ENCODE measurements at places on chromosomes 1 and 21.

DNA sequence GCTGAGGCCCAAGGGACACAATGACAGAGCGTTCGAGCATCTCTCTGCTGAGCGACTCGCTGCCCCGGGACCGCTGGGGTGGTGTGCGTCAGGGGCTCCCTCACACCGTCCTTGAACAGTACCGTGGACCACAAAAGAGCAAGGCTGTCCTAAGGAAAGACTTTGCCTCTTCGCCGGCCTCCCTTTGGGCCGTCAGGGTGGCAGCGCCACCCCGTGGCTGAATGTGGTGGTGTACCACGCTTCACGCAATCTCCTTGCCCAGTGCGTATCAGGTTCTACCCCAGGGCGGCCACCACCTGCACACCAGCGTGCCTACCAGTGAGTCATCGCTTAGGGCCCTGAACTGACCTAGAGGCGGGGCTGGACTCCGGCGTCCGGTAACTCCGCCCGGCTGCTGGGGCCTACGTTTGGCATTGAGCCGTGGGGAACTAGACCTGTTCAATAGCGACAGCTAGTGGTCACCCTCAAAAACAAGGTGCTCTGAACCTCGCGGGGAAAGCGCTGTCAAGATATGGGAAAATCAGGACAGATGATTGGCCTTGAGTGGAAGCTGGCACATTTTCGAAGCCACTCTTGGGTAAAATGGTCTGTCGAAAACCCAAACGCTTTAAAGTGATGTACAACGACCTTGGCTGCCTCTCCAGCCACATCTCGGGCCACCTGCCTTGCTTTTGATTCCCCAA is 8.1 kb upstream of the TRAF3IP3 start:
- DNase-seq: peak; percentile 70

DNA sequence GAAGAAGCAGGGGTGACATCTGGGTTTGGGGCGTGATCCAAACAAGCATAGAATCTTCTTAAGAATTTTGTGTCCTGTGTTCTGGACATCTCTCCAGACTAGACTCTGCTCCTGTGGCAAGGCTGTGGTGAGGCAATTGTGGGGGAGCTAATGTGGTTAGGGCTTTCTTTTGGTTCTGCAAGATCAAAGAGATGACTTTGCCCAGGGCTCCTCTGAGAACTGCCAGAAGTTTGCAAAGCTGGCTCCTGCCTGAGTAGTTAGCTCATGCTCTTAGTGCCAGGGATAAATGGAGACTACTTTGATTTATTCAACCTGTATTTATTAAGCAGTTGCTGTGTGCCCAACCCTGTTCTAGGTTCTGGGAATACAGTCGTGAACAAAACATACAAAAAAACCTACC is 34.0 kb upstream of the CRNN start:
- DNase-seq: no peak

DNA sequence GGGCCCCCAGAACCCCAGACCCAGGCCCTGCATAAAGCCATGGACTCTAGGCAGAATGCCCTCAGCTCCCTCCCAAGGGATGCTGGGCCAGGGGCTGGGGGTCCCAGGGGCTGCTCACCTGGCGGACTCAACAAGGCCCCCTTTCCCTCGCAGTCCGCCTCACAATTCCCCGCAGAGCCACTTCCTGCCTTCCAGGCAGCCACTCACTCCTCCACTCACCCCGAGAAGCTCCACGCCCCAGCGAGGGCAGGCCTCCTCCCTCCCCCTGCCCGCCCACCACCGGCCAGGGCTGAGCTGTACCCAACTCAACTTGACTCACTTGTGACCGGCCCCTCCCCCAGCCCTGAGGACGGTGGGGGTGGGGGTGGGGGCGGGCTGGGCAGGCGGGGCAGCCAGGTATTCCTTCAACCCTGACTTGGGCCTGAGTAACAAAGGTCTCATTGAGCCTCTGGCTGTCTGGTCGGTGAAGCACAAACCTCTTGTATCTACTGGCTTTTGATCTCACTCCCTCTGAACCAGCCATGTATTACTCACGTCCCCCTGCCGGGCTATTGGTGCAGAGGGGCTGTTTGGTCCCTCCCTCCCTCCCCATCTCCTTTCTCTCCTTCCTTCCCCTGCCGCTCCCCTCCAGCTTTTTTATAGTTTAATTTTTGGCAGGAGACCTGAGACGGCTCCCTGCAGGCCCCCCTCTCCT is 5.9 kb downstream of the BLACAT1 start:
- DNase-seq: peak; percentile 35

DNA sequence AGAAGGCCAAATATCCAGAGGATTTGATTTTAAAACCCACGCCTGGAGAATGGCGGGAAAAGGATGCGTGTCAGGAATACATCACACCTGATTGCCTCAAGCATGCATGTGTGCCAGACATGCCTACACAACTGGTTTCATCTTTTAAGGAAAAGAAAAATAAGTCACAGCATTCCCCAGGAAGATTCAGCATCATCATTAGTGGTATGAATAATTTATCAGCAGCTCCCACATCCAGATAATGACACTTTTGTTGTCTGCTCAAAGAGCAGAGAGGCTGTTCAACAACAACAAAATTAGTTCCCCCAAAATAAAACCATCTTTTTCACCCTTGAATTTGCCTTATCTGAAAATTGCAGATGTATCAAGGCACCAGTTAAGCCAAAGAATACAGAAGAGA is 328.6 kb upstream of the C1orf87 start:
- no peak for DNase-seq

GRCh38 chr1:8871965-8872399 is 6.5 kb downstream of the ENO1 start:
- DNase-seq: no peak

DNA sequence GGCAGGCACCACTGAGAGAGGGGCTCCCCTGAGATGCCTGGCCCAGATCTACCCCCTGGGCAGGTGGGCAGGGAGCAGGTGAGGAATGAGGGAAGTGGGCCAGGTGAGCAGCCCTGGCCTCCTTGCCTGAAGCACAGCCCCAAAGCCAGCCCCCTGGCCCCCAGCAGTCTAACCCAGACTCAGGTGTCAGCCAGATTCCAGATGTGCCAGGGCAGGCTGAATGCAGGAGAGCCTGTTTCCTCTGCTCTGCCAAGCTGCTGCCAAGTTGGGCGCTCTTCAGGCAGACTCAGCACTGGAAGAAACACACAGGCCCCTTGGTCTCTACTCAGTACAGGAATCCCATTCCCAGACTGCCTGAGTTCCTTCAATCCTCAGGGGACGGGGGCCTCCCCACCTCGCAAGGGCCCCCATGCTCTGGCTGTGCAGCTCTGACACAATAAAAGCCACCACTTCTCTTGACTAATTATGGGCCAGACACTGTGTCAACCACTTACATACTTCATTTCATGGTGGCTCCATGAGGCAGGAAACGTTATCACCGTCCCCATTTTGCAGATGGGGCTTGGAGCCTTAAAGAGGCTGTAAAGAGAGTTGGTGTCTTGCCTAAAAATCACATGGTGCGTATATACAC is 20.4 kb downstream of the ARHGEF19 start:
- no peak for DNase-seq

DNA sequence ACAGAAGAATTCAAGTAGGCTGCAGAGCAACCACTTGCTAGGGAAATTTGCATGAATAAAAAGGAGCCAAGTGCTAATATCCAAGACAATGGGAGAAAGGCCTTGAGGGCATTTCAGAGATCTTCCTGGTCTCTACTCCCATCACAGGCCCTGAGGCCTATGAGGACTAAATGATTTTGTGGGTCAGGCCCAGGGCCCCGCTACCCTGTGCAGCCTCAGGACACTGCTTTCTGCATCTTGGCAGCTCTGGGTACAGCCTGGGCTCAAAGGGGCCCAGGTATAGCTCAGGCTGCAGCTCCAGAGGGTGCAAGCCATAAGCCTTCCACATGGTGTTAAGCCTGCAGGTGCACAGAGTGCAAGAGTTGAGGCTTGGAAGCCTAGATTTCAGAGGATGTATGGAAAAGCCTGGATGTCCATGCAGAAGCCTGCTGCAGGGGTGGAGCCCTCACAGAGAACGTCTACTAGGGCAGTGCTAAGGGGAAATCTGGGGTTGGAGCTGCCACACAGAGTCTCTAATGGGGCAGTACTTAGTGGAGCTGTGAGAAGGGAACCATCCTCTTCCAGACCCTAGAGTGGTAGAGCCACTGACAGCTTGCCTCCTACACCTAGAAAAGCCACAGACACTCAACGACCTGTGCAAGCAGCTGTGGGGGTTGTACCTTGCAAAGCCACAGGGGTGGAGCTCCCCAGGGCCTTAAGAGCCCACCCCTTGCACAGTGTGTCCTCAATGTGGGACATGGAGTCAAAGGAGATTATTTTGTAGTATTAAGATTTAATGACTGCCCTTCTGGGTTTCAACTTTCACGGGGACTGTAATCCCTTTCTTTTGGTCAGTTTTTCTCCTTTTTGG is 13.7 kb upstream of the ACTRT2 start:
- DNase-seq: no peak

DNA sequence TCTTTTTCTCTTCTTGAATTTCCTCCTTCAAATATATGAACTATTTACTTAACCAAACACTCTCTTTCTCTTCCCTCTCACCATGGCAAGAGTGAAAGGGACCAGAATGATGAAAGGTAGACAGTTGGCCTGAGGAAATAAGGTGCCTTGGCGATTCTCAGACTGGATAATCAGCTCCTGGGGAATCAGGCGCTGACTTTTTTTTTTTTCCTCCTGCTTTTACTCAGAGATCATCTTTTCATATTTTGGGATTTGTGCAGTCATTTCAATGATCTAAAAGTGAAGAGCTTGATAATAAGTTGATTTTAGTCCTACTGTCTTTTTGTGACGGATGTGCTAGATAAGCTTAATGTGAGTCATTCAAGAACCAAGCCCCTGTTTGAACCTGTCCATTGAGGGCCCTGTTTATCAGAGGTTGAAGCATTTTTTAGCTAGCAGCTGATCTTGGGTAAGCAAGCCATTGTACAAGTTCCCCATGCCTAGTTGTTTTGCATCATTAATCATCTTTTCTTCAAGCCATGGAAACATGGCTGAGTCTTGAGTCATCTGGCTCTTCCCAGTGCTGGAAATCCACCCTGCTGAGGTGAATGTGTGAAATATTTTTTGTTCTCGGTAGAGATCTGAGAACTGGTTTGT is 40.8 kb downstream of the ITSN1 start:
- DNase-seq: no peak

DNA sequence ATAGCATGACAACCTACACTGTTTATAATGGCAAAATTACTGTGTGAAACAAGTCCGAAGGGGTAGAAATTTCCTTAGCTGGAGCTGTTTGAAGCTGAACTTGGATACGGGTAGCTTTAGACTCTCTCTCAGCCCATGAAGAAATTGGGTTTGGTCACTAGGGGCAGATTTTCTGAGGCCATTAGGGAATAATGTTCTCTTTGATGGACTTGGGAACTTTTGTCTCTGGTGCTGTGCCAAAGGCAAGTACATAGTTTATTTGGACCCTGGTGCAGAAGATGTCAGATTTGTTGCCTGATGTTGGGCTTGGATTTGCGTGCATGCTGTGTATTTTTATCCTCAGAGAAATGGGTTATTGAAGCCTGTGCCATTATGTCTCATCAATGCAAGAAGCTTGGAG is 109.6 kb downstream of the VPS13D start:
- DNase-seq: no peak

GRCh38 chr1:14262637-14263036 is 335.8 kb upstream of the KAZN start:
- DNase-seq: no peak

GRCh38 chr1:42784946-42785693 is at the start of gene TMEM269:
TMEM269 (plus strand) TSS chr1:42784991; CDS start chr1:42789894, 4,903 bp downstream.
- DNase-seq: peak; percentile 22

- DNase-seq: no peak
These were observed 132.2 kb upstream of the HOOK1 start for GRCh38 chr1:59682396-59683080.

DNA sequence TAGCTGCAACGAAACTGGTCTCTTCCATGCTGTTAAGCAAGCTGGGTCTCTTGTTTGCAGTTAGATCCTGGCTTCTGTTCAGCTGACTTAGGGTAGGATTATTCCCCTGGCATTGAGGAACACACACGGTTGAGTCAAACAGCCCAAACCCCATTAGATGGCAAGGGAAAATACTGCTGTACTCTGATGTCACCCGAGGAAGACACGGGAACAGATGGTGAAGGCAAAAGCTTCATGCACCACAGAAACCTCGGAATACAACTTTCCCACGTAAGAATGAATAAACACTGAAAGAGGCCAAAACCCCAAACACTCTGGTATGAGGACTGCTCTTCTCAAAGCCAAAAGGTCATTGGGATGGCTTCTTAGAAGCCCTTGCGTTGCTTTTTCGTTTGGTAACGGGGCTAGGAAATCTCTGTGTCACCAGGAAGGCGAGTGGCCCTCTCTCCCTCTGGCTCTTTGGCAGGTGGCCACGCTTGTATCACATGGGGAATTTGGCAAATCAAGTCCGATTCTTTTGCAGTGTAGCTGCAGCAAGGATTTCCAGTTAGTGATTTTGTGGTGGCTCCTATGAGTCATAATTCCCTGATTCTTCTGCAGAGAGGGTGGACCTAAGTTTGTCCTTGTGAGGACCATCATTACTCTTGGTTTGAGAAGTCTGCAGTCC is 16.7 kb upstream of the LYST start:
- DNase-seq: no peak

DNA sequence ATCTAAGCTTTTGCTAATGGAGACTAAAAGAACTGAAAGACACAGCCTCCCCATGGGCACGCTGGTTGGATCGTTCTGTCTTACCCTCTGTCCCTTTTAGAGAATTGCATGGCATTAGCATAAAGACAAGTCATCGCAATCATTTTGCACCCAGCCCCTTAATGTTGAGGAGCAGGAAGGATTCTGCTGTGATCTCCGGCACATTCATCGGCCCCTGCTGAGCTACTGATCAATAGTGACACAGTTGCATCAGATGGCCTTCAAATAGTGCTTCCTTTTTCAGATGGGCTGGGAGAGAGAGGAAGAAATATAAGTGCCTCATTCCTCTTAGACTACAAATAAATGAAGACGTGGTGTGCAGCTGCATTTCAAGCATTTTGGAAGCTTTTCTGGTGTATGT is 75.4 kb downstream of the NOS1AP start:
- DNase-seq: no peak

GRCh38 chr1:30762930-30763650 is 5.5 kb upstream of the LAPTM5 start:
- DNase-seq: no peak

- DNase-seq: no peak
These were observed 28.7 kb downstream of the NSL1 start for GRCh38 chr1:212762839-212763238.

GRCh38 chr21:44612029-44612486 is at the start of gene KRTAP10-8:
KRTAP10-8 (plus strand) TSS chr21:44612079; CDS start chr21:44612101, 22 bp downstream.
- DNase-seq: no peak

DNA sequence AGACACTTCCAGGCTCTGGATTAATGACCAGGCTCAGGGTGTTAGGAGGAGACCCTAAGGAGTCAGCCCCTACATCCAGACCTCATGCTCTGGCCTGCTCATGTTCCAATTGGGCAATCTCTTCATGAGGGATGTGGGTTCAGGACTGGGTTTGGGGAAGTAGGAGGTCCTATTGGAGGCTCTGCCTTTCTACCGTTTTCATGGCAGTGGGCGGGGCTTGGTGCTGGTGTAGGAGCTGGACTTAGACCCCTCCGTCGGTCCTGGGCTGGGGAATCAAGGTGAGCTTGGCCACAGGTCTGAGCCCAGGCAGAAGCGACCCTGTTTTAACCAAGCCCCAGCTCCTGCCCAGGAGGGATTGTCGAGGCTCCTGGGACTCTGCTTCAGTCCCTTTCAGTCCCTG is 123.4 kb downstream of the PRDM16 start:
- DNase-seq: no peak
